ENCODE measurements at places on chromosomes 16 and 17.

GRCh38 chr17:55690105-55690508 is 32.6 kb downstream of the TMEM100 start:
- no peak for DNase-seq

DNA sequence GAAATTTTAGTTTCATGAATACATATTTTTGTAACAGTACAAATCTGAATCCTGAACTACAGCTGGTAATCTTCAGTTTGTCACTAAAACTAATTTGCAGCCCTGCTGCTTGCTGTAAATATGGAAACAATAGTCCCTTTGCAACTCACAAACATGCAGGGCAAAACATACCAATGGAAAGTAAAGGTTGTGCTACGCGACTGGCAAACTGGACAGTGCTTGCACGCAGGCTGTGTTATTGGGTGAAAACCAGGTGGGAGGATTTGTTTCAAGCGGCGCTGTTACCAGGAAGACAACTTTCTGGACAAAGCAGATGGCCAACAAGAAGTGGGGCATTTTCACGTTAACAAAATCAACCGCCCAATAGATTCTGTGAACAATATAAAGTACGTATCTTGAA is 93.5 kb downstream of the CDYL2 start:
- no peak for DNase-seq

DNA sequence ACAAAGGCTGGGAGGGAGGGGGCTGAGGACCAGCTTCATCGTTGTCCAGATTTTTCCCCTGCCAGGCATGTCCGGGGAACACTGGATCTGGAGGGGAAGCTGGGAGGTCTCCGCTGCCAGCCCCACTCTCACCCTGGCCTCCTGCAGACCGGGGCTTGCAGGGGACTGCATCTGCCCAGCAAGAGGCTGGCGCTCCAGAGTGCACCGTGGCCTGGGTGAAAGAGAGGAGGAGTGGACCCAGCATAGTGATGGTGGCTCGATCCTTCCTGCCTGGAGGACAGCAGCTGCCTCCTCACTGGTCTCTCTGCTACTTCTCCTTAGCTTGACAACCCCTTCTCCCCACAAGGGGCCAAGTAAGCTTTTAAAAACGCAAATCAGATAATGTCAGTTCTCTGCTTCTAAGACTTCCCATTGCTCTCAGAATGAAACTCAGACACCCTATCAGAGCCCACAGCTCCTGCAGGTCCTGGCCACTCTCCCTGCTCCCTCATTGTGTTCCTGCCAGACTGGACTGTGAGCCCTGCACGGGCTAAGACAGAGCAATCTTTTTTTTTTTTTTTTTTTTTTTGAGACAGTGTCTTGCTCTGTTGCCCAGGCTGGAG is 15.0 kb downstream of the CPNE2 start:
- DNase-seq = no peak

DNA sequence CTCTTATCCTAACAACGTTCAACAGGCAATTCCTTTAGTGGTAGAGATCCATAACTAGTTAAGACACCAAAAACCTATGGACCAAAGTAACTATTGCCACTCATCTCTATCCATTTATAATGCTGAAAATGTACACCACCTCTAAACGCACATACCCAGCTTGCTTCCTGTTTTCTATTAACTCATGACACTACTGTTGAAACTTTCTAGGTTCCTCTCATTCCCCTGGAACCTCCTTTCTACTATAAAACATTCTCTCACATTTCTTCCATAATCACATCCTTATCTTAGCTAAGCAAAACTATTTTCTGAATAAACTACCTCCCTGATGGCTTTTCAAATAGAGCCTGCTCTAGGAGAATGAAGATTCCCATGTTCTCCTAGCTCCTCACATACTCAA is 42.9 kb upstream of the KSR1 start:
- DNase-seq = no peak

DNA sequence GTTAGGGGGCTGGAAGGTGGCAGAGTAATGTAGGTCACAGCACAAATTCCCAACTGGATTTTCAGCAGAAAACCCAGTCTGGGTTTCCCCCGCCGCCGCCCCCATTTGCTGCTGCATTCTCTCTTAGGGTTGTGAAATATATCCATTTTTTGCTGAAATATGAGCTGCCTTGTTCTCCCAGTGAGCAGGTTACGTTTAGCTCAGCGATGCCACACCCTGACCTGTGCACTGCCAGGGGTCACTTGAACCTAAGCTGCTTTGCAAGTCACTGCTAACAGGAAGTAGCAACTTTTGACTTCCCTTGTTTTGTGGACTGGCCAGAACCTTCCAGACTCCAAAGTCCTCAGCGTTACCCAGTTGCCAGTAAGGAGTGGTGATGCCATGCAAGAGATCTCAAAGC is 274.1 kb downstream of the CPPED1 start:
- no peak for DNase-seq

DNA sequence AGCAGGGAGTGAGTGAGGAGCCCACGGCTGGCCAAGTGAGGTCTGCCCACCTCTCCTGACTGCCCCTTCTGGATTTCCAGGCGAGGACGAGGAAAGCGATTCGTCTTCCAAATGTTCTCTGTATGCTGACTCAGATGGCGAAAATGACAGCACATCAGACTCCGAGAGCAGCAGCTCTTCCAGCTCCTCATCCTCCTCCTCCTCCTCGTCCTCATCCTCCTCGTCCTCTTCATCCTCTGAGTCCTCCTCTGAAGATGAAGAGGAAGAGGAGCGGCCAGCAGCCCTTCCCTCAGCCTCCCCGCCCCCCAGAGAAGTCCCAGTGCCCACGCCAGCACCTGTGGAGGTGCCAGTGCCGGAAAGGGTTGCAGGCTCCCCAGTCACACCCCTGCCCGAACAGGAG is 13.7 kb upstream of the HSD3B7 start:
- no peak for DNase-seq

DNA sequence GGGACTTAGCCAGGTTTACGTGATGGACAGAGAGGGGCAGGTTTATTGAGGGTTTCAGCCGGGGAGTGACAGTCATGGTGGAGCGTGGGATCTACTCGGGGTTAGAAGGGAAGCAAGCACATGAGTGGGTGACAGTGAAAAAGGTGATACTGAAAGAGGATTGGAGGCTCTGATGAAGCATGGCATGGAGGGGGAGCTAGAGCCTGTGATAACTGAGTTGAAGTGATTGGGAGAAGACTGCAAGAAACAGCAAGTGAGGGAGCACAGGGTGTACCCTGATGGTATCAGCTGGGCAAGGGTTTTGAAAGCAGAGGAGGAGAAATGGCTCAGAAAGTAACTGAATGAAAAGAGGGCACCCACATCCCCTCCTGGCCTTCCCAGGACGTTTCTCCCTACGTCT is 6.7 kb upstream of the KSR1 start:
- DNase-seq = no peak

- DNase-seq = peak; percentile 76
Observed at GRCh38 chr16:88437367-88437964, 15.6 kb upstream of the ZFPM1 start.

Data from CD4-positive, alpha-beta T cell treated with Interleukin-17A for 4 hours (primary cell).